ENCODE measurements at places on chromosomes 7 and 10.

- no peak for DNase-seq
Measured at GRCh38 chr10:98168147-98168546, 33.7 kb downstream of the R3HCC1L start.

- DNase-seq, result no peak
Measured at GRCh38 chr10:36888925-36889573, 236.3 kb upstream of the ANKRD30A start.

DNA sequence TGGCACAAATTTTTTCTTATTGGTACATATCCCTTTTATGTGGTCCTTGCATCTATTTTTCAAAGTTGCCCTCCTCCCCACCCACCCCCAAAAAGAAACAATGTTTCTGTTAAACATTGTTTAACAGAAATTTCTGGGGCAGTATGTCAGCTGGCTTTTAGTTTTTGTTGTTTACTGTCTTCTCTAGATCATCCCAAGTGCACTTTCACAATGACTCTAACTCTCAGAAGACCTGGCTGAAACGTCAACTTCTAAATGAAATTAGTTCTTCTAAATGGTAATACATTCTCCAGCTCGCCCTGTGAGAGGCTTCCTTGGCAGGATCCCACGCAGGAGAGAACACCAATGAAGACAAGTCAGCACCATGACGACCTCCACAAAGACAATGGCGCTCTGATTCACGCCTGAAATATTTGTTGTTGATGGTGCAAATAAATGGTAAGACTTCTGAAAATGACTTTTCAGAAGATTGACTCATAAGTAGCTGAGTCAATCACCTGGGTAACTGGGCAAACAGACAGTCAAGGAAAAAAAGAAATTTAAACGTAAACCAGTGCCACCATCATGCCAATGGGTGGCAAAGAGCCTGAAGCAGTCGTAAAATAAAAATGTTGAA lies 293.7 kb downstream of the FZD1 start:
- DNase-seq, result no peak

GRCh38 chr7:6106140-6106904 lies 75.1 kb downstream of the ANKRD61 start:
- no peak for DNase-seq

- DNase-seq, result no peak
Measured at GRCh38 chr10:45378914-45379726, 5.1 kb downstream of the ALOX5 start.
